Cortex of kidney (tissue), 1 donor: ENCODE measurements at places on chromosomes 6 and 20.

DNA sequence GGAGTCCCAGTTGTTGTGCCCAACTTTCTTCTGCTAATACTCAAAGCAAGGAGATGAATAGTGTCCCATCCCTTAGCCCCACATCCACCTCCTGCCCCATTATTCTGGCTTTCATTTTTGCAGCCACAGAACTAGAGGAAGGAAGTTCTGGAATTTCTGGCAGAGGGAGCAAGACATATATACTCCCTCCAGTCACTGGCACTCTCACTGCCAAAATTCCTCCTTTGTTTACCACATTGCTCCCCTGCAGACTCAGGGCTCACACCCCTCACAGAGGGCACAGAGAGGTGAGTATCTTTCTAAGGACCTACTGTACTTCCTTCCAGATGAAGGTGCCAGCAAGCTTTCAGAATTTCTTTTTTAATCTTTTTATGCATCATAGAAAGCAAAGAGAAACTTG is 168.0 kb upstream of the ID4 start:
- no peak for DNase-seq

DNA sequence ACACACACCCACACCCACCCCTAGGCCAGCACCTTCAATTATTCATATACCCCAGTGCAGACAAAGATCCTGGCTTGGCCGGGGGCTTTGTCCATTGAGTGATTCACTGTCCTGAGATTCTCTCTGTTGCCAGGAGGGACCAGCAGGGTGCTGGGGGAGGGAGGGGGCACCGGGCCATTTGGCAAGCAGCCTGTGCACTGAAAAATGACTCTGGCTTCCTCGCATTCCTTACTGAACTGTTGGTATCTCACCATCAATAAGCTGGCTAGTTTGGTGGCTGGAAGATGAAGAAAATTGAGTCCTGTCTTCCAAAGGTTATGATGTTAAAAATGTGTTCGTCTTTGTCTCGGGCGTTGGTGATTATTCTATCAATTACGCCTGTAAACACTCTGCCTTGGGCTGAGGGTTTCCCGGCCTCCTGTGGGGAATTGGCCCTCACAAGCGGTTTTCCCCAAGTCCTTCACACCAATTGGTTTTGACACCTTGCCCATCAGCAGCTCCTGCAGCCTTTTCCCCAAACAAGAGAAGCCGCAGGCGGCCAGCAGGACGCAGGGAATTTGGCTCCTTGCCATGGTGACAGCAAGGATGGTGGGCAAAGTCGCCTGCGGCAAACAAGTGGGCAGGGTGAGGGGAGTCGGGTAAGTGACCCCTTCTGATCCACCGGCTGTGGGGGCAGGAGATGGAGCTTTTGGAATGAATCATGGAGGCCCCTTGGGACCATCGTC is 4.9 kb downstream of the VSTM2L start:
- no peak for DNase-seq

DNA sequence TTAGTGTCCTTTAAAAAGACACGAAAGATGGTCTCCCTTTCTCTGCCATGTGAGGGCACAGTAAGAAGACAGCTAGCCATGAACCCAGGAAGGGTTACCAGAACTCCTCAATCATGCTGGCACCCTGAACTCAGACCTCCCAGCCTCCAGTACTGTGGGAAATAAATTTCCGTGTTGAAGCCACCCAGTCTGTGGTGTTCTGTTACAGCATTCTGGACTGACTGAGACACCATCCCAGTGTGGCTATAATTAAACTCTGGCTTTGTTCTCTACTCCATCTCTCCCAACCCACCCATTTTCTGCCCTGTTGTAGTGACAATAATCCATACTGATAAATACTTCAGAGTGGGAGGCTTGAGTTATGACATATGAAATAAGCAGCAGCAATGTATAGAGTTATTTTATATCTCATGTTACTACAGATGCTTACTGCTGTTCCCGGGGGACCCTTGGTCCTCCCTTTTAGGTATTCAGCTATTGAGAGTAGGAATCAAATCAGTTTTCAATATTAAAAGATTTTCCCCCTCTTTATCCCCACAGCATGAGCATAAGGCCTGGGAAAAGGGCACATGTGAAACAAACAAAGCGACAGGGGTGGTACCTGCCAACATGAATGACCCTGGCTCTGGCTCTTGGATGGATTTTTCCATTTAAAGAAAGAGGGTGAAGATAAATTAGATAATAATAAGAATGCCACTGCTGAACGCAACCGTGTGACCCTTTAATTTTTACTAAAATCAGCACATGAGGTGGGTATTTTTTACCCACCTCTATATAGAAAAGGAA is 224.3 kb upstream of the SLC35B3 start:
- DNase-seq: no peak

GRCh38 chr6:90412538-90413369 is 116.1 kb upstream of the BACH2 start:
- DNase-seq: no peak

DNA sequence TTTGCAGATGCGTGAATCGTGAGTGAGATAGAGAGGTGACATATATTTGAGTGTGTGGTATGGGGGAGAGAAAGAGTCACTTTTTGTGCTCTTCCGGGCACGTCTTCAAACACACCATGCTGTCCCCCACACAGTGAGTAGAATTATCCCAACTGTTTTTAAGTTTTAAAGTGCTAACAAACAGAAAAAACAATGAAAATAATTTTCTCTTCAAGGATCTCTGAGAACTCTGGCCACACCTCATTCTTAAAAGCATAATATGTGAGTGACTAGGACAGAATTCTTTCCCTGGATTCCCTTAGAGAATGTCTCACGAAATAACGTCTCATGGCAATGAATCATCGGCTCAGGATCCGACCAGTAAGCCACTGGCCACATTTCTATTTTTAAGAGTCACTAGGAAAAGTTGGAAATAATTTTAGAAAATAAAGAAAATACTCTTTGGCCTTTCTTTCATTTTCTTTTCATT is 235.7 kb upstream of the ZNF217 start:
- DNase-seq: no peak

DNA sequence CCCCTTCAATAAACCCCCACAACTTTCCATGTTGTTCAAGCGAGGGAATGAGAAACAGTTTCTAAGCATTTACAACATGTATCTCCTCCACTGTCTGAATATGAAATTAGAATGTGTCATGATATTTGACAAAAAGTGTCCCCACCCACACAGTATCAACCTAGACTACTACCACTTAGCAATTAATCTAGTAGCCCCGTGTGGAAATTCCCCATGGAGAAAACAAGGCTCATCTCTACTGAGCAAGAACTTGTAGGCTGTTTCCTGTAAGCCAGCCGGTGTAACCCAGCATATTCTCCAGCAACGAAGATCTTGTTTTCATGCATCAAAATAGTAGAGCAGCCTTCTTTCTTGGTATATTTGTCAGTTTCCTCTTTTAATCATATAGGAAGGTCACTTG is 115.0 kb downstream of the IRF4 start:
- DNase-seq: no peak

GRCh38 chr20:51340451-51340840 is 202.1 kb downstream of the NFATC2 start:
- no peak for DNase-seq

- no peak for DNase-seq
These were observed 151.7 kb upstream of the DST start for GRCh38 chr6:56794421-56794820.

DNA sequence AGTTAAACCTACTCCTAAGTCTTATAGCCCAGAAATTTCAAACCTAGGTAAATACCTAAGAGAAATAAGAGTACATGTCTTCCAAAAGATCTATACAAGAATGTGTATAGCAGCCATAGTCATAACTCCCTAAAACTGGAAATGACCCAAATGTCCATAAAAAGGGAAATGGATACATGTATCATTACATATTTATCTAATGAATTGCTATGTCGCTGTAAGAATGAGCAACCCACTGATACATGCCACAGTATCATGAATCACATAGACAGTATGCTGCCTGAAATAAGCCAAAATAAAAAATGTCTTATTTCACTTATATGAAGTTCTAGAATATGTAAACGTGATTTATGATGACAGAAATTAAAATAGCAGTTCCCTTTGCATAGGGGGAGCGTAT is 679.5 kb downstream of the MAFB start:
- DNase-seq: no peak

DNA sequence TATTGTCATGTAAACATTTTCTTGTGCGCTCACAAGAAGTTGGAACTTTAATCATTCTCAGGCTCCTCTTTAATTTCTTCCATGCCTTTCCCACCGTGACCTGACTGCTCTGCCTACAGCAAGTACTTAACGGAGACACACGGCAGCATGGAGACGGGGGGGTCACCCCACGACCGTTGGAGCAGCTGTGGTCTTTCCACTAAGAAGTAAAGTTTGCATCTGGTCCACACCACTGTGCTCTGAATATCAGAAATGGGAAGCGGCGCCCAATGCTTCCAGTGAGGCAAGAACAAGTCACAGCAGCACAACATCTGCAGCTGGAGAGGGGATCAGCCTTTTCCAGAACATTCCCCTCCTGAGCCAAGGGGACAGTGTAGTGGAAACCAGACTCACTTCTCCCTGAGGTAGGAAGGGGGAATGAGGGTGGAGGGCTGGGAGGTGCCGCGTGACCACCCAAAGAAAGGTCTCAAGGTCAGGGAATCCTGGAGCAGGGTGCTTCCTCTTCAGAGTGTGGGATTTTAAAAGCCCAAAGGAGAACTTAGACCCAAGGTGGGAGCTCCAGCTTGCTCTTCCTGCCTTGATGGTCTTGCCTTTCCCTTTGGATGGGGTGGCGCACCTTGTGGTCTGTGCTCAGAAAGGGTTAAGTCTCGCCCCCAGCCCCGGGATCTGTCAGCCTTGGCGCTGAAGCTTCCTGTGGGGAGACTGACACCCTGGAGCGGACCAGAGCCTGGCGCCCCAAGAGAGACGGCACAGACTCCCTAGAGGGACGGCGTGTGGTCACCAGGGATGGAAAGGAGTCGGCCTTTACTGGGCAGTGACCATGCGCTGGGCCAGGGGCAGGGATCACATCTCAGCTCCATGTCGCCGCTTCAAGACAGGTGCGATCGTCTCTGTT is 25.6 kb upstream of the SMOC2 start:
- no peak for DNase-seq

- no peak for DNase-seq
These were observed 179.3 kb downstream of the MTHFD1L start for GRCh38 chr6:151044465-151045441.

DNA sequence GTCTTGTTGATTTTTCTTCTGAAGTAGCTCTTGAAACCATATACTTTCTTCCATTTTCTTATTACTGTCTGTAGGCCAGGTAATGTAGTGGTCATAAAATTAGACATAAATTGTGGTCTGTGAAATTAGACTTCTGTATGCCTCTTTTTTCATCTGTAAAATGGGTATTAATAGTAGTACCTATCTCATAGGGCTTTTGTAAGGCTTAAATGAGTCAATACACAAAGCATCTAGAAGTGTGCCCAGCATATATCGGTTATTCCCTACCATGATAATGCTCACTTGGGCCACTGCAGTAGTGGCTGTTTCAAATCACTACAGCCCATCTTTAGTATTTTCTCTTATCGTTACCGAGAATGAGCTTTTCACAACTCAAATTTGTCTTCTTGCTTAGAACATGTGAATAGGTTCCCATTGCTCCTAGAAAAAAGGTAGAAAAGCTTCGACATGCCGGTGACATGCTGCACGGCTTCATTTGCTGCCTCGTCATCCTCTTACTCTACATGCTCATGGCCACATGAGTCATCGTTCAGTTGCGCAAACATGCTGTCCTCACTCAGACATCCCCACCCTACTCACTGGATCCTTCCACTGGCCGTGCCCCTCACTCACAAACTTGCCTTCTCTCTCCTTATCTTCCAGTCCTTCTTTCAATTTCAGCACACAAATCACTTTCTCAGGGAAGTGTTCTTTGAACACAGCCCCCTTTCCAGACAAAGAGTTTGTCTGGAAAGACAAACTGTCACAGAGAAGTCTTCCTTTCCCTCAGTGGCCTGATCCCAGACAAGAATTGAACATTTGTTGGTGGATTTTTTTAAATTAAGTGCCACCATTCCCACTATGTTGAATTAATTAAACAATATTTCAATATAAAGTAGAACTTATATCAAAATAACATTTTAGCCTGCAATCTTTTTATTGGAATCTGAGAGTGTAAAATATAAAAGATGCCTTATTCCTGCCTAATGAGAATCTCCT is 32.2 kb upstream of the ERVFRD-1 start:
- DNase-seq: no peak

DNA sequence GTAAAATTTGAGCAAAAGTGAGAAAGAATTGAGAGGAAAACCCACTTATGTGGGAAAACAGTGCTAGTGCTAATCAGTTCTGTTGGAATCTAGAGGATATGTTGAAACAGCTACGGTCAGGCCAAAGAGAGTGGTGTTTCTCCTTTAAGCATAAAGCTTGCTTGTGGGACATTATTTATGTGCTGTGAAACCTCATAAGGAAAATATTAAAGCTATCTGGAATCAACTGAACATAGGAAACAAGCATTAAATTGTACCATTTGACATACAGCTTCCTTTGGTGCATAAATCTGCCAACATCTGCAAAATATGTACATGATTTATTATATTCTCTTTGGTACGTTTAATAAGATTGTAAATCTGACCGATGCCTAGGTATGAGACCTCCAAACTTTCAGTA is 182.5 kb upstream of the PDE10A start:
- DNase-seq: no peak

DNA sequence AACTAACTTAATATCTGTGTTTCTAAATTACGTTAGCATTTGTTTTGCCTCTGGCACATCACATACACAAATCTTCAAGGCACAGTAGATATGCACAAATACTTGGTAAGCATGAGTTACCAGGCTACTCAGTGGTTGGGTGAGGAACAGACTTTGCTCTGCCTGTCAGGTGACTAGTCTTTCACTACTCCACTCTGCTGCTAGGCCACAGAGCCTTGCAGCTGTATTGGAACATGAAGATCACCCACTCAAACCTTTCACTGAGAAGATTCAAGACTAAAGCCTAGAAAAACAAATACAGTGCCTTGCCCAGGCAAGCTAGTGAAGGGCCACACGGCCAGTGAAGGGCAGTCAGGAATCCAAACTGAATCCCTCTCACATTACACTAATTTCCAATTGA is 47.0 kb downstream of the DTNBP1 start:
- DNase-seq: no peak

DNA sequence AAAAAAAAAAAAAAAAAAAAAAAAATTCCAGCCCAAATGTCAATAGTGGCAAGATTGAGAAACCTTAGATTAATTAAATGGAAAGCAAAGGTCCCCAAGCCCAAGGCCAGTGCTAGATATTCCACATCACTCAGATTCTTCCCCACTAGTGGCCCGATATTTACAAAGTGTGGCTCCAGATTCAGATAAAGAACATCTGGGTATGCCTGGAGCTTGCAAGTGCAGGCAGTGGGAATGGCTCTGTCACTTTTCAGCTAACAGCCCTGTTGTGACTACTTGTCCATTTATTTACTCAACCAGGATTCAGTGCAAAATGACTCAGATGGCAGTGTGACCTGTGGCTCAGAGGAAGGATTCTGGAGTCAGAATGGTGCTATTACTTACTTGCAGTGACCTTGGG is 8.2 kb upstream of the KCNB1 start:
- DNase-seq: no peak

GRCh38 chr6:45473121-45473993 is 95.6 kb upstream of the SUPT3H start:
- DNase-seq: no peak

- DNase-seq: no peak
These were observed 48.1 kb downstream of the TM9SF4 start for GRCh38 chr20:32157611-32158010.
